ENCODE measurements at places on chromosomes 11 and 22.

DNA sequence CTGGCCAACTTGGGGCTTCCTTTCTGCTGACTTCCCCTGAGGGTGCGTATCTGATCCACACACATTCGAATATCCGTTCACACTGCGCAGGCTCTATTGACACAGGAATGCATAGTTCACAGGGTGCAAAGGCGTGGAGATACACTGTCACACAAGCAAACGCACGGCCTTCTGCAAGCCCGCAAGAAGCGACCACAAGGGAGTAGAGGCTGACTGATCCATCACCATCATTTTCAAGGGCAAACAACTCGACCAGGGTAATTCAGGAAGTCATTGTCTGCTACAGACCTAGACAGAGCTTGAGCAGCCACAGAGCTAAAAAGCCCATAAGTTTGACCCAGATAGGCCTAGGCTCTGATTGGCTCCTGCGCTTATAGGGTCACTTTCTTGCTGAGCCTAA is 392.3 kb downstream of the MN1 start:
- no peak overlapping the region for H3K4me3 ChIP-seq
- peaks cover 4% of the 10 kb centered on the region for H3K27me3 ChIP-seq
- H3K36me3 ChIP-seq, result no peaks in the 10 kb centered on the region
- peak; percentile 22 for DNase-seq
- no peaks in the 10 kb centered on the region for H3K4me1 ChIP-seq

GRCh38 chr22:46591930-46592329 is 28.3 kb upstream of the GRAMD4 start:
- no peak overlapping the region for H3K4me3 ChIP-seq
- H3K36me3 ChIP-seq, result no peaks in the 10 kb centered on the region
- peaks cover 3% of the 10 kb centered on the region for H3K4me1 ChIP-seq
- no peaks in the 10 kb centered on the region for H3K27me3 ChIP-seq

GRCh38 chr22:23696326-23696851 is 5.6 kb downstream of the RGL4 start:
- H3K4me3 ChIP-seq, result no peak overlapping the region
- H3K36me3 ChIP-seq, result no peaks in the 10 kb centered on the region
- DNase-seq, result peak; percentile 46

- no peaks in the 10 kb centered on the region for H3K36me3 ChIP-seq
- peak; percentile 11 for DNase-seq
- H3K27me3 ChIP-seq, result peaks cover 2% of the 10 kb centered on the region
- H3K4me3 ChIP-seq, result no peak overlapping the region
These were observed 16.0 kb downstream of the USH1C start for GRCh38 chr11:17528181-17528691.

DNA sequence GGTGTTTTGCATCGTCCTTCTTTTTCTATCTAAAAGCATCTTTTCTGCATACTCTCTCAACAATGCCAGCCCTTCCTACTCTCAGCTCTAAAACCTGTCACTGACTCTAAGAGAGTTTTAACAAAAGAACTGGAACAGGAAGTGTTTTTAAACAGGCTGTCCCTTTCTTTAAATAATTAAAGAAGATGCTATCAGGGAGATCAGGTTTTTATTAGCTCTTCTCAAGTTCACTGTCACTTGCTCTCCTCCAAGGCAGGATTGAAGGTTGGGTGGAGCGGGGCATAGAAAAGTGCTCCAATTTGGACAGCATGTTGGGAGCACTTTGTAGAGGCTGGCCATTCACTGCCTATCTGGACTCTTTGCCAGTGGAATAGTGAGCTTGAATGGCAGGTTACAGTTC is 56.4 kb upstream of the BARX2 start:
- H3K27me3 ChIP-seq, result no peaks in the 10 kb centered on the region
- H3K36me3 ChIP-seq, result no peaks in the 10 kb centered on the region
- H3K4me1 ChIP-seq, result peaks cover 4% of the 10 kb centered on the region
- no peak overlapping the region for H3K4me3 ChIP-seq

- DNase-seq, result no peak
- H3K27me3 ChIP-seq, result no peaks in the 10 kb centered on the region
- H3K36me3 ChIP-seq, result peaks cover 8% of the 10 kb centered on the region
- peak overlapping the region; percentile 67 for H3K27ac ChIP-seq
- H3K4me1 ChIP-seq, result peaks cover 19% of the 10 kb centered on the region
These were observed 6.7 kb downstream of the ZC3H7B start for GRCh38 chr22:41308054-41308453.

DNA sequence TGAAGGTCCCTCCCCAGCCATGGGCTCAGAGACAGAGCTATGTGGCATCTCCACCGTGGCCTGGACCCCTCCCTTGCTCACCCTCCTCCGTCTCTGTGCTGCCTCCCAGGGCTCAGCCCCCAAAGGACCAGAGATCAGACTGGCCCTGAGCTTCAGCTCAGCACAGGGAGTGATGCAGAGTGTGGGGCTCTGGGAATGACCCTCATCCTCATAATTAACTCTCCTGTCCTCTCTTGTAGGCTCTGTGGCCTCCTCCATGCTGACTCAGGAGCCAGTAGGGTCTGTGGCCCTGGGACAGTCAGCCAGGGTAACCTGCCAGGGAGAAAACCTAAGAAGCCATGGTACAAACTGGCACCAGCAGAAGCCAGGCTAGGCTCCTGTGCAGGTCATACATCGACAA is 28.7 kb downstream of the GGTLC2 start:
- H3K27ac ChIP-seq, result no peak overlapping the region
- no peaks in the 10 kb centered on the region for H3K36me3 ChIP-seq
- no peak overlapping the region for H3K4me3 ChIP-seq
- DNase-seq, result no peak
- H3K27me3 ChIP-seq, result no peaks in the 10 kb centered on the region
- no peaks in the 10 kb centered on the region for H3K4me1 ChIP-seq

GRCh38 chr11:10038521-10039302 is 255.3 kb downstream of the SBF2 start:
- H3K36me3 ChIP-seq, result no peaks in the 10 kb centered on the region
- H3K4me3 ChIP-seq, result no peak overlapping the region
- peak; percentile 36 for DNase-seq
- no peak overlapping the region for H3K27ac ChIP-seq
- H3K27me3 ChIP-seq, result no peaks in the 10 kb centered on the region

- H3K36me3 ChIP-seq, result no peaks in the 10 kb centered on the region
- H3K27ac ChIP-seq, result no peak overlapping the region
- DNase-seq, result peak; percentile 71
- H3K27me3 ChIP-seq, result no peaks in the 10 kb centered on the region
- peak overlapping the region; percentile 10 for H3K4me3 ChIP-seq
- H3K4me1 ChIP-seq, result no peaks in the 10 kb centered on the region
These were observed 51.4 kb upstream of the ACAT1 start for GRCh38 chr11:108069947-108070346.

DNA sequence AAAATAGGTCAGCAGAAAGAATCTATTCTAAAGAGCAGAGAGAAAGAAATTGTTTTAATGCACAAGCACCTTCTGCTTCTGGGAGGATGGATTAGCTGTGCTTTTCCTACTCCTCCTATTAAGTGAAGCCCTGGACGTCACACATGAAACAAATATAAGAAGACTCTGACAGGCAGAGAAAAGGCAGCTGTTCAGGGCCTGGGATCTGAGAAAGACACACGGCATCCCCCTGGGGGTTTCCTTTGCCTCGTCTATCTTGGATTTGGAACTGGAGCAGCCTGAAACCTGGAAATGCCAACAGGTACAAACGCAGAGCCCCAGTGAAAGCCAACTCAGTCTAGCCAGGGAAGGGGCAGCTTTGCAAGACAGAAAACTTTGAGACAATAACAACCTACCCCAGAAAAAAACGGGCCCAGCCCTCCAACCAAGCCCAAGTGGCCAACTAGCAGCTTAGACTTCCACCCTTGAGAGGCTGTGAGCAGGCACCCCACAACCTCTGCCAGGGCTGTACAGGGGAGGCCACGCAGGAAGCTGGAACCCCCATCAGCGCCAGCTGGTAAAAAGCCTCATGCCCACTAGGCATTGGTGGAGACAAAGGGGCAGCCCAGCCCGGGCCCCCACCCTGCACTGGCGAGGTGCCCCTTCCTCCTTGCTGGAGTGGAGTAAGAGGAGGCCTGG is 7.3 kb downstream of the CERK start:
- peaks cover 7% of the 10 kb centered on the region for H3K4me1 ChIP-seq
- DNase-seq, result no peak
- peaks cover 7% of the 10 kb centered on the region for H3K36me3 ChIP-seq
- H3K27me3 ChIP-seq, result no peaks in the 10 kb centered on the region
- no peak overlapping the region for H3K27ac ChIP-seq
- no peak overlapping the region for H3K4me3 ChIP-seq

GRCh38 chr22:49783926-49784629 is 43.6 kb downstream of the BRD1 start:
- H3K27me3 ChIP-seq, result no peaks in the 10 kb centered on the region
- peaks cover 2% of the 10 kb centered on the region for H3K4me1 ChIP-seq
- H3K36me3 ChIP-seq, result peaks cover 12% of the 10 kb centered on the region
- no peak overlapping the region for H3K27ac ChIP-seq
- H3K4me3 ChIP-seq, result no peak overlapping the region
